ENCODE measurements at places on chromosomes 2 and 18. TPM values are rescaled to one million over a fixed set of nuclear protein-coding genes. Genes with fewer than 3 reads are reported as not detected.

GCKR gene
- total RNA-seq = 3.9 TPM

DNA sequence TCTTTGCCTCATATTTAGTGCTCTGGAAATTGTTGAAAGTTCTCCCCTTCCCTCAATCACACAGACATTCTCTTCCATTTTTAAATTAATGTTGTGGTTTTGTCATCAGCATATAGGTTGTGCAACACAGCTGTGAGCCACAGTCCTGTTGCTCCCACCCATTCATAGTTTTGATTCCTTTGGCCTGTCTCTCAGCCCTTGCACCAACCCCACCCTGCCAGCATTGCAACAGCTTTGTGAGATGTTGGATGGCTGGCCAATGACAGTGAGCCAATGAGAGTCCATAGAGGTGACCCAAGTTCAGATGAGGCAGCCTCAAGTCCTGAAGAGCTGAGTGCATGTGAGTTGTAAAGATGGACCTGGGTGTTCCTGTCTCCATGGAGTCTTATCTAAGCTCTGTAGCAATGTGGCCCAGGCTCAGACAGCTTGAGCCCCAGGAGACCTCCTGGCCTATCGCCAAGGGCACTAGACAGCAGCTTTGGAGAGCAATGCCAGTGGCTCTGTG, 775.5 kb downstream of the RNF144A start:
- no peak for DNase-seq

- no peak for DNase-seq
These were observed 84.0 kb upstream of the TMEM200C start for GRCh38 chr18:5979176-5979888.

DNA sequence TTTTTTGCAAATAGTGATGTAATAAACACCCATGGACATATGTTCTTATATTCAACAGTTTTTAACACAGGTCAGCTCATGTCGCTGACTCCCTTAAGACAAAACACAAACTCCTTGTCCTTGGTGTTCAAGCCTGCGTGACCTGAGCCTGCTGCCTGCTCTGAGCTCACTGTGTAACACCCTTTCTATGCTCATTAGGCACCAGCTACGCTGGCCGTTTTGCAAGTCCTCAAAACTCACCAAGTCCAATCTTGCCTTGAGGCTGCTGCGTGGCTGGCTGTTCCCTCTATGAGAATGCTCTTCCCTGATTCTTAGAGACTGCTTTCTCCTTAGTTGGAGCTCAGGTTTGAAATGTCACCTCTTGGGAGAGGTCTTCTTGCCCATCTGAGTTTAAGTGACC, 100.5 kb upstream of the GLI2 start:
- DNase-seq = no peak

SP3 gene
- 104 TPM for total RNA-seq

- no peak for DNase-seq
These were observed 44.7 kb downstream of the FER1L5 start for GRCh38 chr2:96687266-96687665.

DNA sequence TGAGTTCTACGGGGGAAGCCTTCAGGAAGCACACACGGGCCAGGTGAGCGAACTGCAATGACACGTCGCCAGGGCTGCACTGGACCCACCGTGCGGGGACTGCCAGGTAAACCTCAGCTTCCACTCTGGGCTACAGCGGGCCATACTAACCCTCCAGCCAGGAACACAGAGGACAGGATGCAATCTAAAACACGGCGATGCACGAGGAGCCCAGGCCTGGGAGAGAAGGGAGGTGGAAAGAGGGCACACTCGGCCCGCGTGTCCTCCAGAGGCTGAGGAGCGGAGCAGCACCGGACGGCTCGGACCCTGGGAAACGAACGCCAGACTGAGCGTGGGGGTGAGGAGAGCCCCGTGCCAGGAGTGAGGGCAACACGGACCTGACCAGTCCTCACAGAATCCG, 69.3 kb downstream of the HDAC4 start:
- DNase-seq = no peak

DNA sequence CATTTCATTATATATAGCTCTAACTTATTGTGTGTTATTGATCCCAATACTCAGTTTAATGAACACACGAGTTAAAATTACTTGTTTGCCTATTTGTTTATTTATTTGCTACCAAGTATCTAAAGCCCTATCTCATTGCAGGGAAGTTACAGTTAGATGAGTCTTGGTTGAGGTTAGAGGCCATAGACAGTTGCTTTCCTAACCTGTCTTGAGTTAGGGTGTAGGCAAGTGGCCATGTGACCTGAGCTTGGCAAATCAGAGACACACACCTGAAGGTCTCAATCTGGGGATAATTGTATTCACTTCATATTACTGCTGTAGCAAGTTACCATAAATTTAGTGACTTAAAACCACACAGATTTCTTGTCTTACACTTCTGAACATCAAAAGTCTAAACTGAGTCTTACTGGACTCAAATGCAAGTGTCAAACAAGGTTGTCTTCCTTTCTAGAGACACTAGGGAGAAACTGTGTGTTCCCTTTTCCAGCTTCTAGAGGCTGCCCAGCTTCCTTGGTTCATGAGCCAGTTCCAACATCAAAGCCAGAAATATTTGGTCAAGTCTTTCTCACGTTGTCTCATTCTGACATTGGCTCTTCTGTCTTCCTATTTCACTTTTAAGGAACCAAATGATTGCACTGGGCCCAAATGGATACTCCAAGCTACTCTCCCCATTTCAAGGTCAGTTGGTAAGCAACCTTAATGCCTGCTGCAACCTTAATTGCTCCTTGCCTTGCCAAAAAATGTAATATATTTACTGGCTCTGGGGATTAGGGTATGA, 39.7 kb downstream of the COL3A1 start:
- no peak for DNase-seq

- no peak for DNase-seq
These were observed 16.8 kb upstream of the ITM2C start for GRCh38 chr2:230847883-230848388.

- no peak for DNase-seq
These were observed 42.6 kb downstream of the CMPK2 start for GRCh38 chr2:6823111-6823510.

GRCh38 chr2:236956641-236957040, 129.0 kb upstream of the COPS8 start:
- no peak for DNase-seq

THSD7B gene
- total RNA-seq = 2.1 TPM

DNA sequence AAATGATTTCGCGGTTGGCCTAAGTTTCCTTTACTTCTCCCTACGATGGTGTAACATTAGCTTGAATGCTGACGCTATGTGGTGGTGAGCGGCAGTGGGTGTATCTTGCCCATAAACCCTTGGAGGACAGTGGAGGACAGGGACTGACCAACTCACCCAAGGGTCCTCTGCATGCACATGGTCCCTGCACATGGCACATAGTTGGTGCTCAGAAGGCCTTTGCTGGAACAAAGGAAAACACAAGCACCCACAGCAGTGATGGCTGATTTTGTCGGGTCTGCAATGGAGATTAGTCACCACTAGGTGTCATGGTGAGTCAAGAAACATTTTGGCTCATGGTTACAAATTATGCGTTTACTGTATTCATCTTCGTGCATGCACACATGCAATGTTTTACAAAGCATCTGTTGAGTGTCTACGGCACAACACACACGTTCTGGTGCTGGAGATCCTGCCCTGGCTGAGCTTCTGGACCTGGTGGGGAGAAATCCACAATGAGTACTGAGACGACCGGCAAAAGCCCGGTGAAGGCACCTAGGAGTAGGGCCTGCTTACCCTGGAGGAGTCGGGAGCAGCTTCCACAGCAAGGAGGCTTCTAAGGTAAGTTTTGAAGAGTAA, 44.0 kb downstream of the PDCL3 start:
- DNase-seq = no peak

GRCh38 chr18:58144671-58145285, 100.8 kb downstream of the NEDD4L start:
- DNase-seq = peak; percentile 40

GRCh38 chr18:24499814-24500213, 39.4 kb downstream of the HRH4 start:
- DNase-seq = no peak

- no peak for DNase-seq
These were observed 54.4 kb downstream of the STK39 start for GRCh38 chr2:168192839-168193616.

DNA sequence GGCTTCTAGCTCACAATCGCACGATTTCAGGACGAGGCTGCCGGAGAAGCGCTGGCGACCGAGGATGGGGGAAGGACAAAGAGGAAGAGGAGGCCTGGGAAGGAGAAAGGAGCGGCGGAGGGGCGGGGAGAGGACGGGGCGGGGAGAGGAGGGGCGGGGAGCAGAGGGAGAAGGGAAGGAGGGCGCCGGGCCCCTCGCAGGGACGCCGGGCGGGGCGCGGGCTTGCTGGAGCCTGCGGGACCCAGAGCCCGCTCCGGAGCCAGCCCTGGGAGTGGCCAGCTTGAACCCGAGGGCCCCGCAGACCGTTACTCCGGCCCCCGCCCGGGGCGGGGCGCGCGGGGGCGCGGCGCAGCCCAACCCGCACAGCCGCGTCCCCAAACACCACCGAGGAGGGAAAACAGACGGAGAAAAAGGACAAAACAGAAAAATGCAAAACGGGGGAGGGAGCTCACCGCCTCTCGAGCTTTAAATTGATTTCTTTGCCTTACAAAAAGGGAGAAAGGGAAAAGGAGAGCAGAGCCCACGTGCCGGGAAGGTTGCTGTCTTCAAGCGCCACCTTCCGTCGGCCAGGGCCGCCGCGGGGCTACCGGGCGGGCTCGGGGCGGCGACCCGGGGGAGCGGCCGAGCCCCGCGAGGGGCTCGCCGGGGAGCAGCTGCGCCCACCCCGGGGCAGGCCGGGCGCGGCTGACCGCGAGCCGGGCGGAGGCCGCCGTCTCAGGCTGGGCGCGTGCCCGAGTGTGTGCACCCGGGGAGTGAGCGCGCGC, 781 bp upstream of the SOX11 start:
- DNase-seq = no peak

DNA sequence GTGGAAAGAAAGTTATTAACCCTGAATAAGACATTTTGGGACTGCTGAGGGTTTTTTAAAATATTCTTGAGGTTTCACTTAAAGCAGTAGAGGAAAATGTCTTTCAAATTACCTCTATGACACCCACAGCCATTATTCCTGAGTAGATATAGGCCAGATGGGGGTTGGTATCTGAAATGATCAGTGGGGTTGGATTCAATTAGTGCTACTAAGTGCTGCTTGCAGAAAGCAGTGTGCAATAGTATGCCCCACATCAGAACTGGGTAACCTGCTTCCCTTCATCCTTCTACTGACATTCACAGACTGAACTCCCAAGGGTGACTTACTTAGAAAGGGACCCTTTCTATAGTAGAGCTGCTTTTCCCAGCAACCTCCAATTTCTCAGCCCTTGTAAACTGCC, 7.3 kb upstream of the ETAA1 start:
- DNase-seq = no peak

- no peak for DNase-seq
These were observed 29.8 kb downstream of the ALPK2 start for GRCh38 chr18:58599106-58599505.

- no peak for DNase-seq
These were observed 138.6 kb upstream of the MSH6 start for GRCh38 chr2:47644351-47644750.

C2orf81 gene
- 0.64 TPM for total RNA-seq

- DNase-seq = no peak
These were observed 125.9 kb upstream of the SMAD7 start for GRCh38 chr18:49076654-49077166.

GRCh38 chr2:85741833-85742455, 11.8 kb upstream of the ATOH8 start:
- DNase-seq = peak; percentile 79

SUCLG1 gene
- total RNA-seq = 110 TPM

DNA sequence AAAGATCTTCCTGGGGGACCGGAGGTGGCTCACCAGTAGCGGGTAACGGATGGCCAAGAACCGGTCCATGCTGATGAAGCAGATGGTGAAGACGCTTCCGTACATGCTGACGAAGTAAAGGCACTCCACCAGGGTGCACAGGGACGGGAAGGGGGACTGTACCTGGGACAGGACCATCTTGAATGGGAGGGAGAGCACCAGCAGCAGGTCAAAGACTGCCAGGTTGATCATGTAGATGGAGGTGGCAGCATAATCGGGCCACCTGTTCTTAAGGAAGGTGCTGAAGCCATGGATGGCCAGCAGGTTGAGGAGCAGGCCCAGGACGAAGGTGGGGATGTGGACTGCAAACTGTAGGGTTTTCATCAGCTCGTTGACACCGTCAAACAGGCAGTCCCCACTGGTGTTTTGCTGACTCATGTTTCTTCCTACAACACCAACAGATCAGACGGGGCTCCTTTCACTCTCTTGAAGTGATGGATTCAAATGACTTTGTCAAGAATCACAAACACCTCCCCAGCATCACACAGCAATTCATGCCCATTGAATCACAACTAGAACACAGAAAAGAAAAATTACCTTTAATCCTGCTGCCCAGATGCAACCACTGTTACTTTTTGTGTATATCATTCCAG, 14.4 kb downstream of the GPR55 start:
- DNase-seq = peak; percentile 25

GALNT3 gene
- total RNA-seq = 58.5 TPM

IL1RL1 gene
- 12.1 TPM for total RNA-seq

LCT gene
- not detected for total RNA-seq

- no peak for DNase-seq
These were observed 63.9 kb downstream of the LDAH start for GRCh38 chr2:20758997-20759396.

EIF2AK3 gene
- 34.4 TPM for total RNA-seq

DNA sequence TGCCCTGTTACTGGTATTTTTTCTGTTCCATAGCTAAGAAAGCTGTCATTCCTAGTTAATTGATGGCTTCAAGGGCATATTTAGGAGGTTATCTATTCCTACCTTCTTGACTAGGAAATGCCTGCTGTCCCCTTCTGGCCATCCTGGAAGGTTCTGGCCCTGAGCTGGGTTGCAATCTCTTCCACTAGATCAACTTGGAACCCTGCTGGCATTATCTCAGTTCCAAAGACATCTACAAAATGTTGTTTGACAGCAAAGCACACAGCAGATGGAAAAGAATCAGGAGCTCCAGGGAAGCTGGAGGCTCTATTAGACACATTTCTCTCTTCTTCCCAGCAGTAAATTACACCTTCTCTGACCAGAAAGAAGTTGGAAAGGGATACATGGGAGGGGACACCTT, 192.1 kb downstream of the ARHGAP28 start:
- DNase-seq = no peak

DNA sequence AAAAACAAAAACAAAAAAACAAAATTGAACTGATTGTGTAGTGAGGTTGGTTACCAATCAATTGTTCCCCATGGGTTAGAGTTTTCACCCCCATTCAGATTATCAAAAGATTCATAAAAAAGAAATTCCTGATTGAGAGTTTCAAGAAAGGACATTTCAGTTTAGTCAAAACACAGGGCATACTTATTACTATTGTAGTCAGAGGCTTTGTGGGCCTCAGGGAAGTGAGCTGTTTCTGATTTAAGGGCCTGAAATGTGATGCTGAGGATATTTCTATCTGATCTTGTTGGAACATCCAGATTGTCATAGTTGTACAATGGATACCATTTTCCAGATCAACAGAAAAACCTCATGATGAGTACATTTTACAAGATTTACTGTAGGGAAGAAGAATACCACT, 368.1 kb upstream of the NETO1 start:
- DNase-seq = no peak

RAB11FIP5 gene
- total RNA-seq = 26.5 TPM

GRCh38 chr18:63897072-63897471, 9.6 kb downstream of the SERPINB2 start:
- no peak for DNase-seq

CHRND gene
- not detected for total RNA-seq

ATP5F1A gene
- total RNA-seq = 357 TPM

GRCh38 chr2:151781642-151782041, 46.6 kb downstream of the ARL5A start:
- DNase-seq = no peak
